Kasumi-1 (cell line): ENCODE measurements at places on chromosomes 16 and 17.

DNA sequence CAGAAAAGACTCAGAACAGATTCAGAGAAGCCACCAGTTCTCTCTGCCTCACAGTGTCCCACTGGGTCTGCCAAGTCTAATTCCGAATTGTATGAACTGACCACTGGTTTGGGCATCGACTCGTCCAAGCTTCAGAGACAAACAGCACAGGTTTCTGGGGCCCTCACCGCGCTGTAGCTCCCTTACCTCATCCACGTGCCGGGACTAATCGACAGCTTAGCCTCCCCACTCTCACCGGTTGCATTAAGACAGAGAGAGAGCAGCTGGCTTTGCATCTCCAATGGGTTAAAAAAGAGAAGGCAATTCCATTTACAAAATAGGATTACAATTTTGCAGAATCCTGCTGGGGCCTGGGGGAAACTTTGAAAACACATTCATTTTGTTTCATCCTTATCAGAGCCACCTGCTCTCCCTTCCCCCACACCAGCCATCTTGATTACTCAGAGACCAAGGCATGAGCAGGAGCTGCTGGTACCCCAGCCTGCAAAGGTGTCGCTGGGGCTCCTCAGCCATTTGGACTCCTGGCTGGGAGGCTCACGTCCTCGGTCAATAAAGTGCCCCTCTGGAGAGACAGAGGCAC is 95.3 kb upstream of the RPL38 start:
- DNase-seq = no peak

- DNase-seq = no peak
These were observed 3.0 kb downstream of the DCXR start for GRCh38 chr17:82034371-82035011.

GRCh38 chr17:75205793-75206163 is 299 bp downstream of the NUP85 start:
- DNase-seq = no peak

DNA sequence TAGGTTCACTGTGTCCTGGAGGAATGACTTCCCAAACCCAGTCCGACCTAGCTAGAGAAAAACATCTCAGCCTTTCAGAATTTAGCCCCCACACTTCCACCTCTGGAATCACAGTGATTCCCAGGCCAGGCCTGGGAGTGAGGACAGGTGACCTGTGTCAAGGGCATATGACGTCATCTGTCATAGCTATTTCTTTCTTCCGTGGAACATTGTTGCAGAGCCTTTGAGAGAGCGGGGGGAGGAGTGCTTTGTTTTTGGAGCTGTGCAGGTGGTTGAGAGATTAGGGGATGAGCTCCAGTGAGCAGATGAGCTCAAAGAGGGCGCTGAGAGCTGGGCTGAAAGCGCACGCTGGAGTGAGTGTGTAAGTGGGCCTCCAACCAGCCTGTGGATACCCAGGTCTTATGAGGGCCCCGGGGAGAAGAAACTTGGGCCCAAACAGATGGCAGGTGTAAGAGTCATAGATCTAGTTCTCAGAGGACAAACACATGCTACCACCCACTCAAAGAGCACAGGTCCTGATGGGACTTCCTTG is 344.8 kb downstream of the SNX29 start:
- DNase-seq = no peak

- DNase-seq = no peak
These were observed 28.8 kb downstream of the ZFPM1 start for GRCh38 chr16:88481851-88482250.

DNA sequence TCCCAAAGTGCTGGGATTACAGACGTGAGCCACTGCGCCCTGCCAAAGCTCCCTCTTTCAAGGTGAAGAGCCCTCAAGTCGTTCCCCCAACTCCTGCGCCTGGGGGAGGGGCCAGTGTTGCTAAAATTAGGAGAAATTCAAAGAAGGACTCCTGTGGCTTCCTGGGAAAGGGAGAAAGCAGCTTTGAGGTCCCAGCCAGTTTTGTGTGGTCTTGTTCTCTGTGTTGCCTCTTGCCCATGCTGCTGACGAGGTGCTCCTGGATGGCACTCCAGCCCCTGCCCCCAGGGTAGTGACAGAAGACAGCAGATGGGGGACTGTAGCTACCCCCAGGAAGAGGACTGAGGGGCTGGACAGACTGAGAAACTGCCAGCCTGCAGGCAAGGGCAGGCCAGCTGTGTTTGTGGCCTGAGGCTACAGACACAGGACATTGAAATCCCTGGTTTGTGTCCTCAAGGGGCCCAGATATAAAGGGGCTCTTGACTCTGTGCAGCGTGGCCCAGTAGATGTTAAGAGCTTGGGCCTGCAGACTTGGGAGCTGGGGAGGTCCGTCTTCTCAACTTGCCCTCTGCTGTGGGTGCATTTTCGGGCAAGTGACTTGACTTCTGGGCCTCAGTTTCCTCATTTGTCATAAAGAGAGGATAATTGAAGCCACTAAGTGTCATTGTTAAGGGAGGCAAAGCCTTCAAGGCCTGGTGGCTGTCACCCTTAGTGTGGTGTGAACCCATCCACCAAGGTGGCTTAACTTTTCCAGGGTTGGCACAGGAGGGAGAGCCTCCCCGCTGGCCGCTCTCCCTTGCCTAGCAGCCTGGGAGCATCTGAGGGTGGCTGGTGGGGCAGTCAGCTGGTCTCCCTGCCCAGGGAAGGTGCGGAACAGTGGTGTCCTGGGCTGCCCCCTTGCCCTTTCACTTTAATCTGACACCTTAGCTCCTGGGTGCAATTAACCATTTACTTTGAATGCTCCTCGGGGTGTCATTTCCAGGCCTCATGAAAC is 4.1 kb downstream of the UBALD2 start:
- DNase-seq = peak; percentile 14
